CD4-positive, alpha-beta T cell treated with Interleukin-10 for 1 hour (primary cell): ENCODE measurements at places on chromosomes 16 and 17.

DNA sequence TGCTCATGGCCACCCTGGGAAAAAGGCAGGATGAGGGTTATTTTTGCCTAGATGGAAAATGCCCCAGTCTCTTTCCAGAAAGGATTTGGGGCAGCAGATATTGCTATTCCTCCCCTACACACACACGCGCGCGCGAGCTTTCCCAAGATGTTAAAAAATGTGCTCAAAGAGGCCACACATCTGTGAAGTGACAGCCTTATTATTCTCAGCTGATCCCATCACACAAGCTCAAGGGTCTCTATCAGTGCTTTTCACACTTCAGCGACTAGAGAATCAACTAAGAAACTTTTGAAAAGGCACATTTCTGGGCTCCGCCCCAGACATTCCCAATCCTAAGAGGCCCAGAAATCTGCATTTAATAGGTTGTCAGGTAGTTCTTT lies 5.7 kb upstream of the RAB5C start:
- DNase-seq = no peak

GRCh38 chr16:57349212-57350031 lies 9.2 kb upstream of the CCL22 start:
- DNase-seq = no peak

DNA sequence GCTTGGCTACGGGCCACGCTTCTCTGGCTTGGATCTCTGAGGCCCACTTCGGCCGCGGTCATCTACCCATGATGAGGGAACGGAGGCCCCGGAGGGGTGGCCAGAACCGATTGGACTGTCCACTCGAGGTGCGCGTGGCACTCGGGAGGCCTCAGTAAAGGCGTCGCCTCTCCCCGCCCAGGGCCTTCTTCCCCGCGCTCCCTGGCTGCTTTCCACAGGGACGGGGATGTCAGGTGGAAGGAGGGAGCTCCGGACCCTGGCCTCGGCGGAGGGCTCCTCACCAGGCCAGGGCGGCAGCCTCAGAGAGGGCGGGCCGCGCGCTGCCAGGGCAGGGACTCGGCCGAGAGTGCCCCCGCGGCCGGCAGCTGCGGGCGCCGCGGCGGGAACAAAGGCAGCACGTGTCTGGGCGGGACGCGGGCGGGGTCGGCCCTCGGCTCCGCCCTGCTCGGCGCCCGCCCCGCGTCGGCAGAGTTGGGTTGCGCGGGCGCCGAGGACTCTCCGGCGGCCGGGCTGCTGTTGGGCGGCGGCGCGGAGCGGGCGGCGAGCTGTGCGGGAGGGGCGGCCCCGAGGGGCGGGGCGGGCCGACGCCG lies 587 bp upstream of the CDK5R1 start:
- peak; percentile 74 for DNase-seq

DNA sequence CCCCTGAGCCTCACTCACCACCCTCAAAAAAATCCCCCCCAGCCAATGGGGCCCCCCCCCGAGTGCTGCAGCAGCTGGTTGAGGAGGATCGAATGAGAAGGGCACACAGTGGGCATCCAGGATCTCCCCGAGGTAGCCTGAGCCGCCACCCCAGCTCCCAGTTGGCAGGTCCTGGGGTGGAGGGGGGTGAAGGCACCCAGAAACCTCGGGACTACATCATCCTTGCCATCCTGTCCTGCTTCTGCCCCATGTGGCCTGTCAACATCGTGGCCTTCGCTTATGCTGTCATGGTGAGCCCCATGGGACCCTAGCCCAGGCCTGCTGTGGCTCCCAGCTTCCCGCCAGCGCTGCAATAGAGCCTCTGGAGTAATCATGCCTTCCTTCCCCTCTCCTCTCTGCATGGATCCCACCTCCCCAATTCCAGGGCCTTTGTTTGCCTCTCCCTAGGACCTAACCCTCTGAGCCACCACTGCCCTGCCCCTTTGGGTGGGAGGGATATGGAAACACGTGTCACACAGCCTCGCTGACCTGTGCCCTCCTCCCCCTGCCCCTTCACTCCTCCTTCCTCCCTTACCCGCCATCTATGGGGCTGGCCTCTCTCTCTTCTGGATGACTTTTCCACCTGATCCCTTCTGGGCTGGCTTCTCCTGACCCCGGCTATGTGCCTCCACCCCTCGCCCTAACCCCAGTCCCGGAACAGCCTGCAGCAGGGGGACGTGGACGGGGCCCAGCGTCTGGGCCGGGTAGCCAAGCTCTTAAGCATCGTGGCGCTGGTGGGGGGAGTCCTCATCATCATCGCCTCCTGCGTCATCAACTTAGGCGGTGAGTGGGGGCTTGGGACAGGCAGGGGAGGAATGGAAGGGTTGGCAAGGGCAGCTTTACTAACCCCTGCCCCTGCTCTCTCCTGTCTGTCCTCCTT lies 1.9 kb downstream of the PRRT2 start:
- DNase-seq = no peak

- DNase-seq = no peak
Measured at GRCh38 chr16:30834130-30834740, 47.2 kb upstream of the ZNF629 start.
